Memory B cell (primary cell): ENCODE measurements at places on chromosomes 11 and 22.

GRCh38 chr22:29848111-29848510 lies 10.0 kb upstream of the ASCC2 start:
- DNase-seq: no peak

DNA sequence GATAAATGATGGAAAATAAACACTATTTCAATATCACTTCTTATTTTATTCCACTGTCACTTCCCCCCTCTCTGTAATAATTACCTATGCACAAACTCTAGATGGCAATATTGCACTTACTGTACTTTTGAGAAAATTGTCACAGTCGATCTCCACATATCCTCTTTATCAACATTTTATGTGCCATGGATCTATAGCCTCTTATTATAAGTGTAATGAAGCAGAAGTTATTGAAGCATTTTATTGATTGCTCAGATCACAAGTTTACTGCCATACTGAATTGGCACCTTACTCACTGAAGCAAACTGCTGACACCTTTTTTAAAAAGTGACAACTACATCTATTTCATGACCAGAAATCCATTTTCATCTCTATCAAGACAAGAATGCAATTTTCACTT lies 133.4 kb downstream of the DCDC1 start:
- no peak for DNase-seq

DNA sequence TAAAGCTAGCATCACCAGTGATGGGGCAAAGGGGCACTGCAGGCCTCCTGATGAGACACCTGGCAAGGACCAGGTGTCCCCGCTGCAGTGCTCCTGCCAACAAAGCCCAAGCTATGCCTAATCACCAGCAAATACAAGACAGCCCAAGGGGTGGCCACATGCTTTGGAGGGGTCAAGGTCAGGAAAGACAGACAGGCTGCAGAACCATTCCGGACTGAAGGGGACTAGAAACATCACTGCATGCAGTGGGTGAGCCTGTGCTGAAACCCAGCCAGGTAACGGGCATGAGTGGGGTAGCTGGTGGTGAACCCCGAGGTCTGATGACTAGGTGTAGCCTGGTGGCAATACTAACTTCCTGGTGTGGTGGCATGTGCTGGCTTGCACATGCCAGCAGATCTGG lies 111.1 kb downstream of the MED15 start:
- DNase-seq: no peak

DNA sequence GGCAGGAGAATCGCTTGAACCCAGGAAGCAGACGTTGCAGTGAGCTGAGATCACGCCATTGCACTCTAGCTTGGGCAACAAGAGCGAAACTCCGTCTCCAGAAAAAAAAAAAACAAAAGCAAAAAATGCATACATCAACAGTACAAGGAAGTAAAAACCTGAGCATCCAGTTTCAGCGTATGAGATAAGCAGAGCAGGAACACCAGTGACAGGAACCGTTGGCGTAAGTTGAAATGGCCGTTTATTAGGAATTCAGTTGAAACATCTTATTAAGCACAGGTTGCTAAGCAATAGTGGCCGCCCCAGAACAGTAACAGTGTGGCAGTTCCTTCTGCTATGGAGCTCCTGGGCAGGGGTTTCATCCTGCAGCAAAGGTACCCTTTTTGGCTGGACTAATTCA lies 4.0 kb upstream of the L3MBTL2 start:
- no peak for DNase-seq

GRCh38 chr11:46456269-46457001 lies 64.9 kb upstream of the CHRM4 start:
- DNase-seq: no peak

DNA sequence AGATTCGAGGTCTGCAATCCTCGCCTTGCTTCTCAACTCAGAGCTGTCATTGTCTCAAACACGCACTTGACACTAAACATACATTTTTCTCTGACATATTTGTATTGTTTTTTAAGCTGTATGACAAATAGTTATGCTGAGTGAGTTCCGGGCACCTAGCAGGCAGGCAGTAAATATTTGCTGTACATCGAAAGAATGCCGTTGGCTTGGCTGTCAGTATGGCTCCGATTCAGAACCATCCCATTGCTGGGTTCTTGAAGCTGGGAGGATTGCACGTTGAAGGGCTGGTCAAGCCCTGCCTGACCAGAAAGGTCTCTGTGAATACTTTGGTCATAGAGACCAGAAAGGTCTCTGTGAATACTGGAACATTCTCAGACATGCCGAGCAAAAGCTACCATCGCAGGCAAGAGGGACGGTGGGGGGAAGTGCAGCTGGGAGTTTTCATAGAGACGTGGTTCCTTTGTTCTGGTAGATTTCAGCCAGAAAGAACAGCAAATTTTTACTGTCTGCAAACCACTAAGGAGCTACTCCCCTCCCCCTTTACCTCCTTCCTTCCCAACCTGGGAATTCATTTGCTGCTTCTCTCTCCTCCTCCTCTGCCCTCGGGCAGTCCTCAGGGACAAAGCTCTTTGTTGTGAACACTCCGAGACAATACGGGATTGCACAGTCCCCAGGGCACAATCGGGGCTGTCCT lies 202.2 kb upstream of the SORL1-AS1 start:
- peak; percentile 0 for DNase-seq

DNA sequence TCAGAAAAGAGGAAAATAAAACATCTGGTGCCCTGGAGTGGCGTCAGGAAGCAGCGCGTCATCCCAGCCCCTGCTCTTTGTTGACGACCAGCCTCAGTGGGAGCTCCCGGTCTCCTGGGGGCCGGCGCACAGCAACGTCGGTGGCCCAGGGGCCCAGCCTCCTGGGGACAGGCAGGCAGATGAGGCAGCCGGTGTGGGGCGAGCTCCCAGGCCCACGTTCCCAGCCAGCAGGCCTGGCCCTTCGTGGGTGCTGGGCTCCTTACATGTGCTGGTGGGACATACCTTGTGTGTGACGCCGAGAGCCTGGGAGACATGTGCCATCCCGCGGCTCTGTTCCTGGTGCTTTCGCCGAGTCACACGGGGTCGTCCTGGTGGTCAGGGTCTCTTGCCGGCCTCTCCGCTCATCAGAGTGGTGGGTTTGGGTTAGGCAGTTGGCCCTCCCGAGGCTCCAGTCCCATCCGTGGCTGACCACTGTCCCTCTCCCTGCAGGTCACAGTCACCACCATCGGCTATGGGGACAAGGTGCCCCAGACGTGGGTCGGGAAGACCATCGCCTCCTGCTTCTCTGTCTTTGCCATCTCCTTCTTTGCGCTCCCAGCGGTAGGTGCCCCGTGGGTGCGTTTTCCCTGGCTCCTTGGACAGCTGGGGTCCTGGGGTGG lies 116.7 kb downstream of the KCNQ1OT1 start:
- peak; percentile 10 for DNase-seq

- no peak for DNase-seq
These were observed 18.4 kb upstream of the CTSC start for GRCh38 chr11:88355887-88356286.

- DNase-seq: no peak
These were observed 186.6 kb upstream of the MTNR1B start for GRCh38 chr11:92782806-92783205.

DNA sequence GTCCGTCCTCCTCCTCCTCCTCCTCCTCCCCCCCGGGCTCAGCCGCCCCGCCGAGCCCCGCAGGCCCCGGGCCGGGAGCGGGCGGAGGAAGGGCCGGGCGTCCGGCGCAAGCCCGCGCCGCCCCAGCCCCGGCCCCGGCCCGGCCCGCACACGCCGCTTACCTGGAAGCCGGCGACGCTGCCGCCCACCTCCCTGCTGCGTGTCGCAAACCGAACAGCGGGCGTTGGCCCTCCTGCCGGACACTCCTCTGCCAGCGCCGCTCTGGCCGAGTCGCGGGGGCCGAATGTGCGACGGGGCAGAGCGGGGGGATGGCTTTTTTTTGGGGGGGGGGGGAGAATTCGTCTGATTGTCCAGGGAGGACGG lies 1.1 kb downstream of the IGF2 start:
- DNase-seq: no peak

DNA sequence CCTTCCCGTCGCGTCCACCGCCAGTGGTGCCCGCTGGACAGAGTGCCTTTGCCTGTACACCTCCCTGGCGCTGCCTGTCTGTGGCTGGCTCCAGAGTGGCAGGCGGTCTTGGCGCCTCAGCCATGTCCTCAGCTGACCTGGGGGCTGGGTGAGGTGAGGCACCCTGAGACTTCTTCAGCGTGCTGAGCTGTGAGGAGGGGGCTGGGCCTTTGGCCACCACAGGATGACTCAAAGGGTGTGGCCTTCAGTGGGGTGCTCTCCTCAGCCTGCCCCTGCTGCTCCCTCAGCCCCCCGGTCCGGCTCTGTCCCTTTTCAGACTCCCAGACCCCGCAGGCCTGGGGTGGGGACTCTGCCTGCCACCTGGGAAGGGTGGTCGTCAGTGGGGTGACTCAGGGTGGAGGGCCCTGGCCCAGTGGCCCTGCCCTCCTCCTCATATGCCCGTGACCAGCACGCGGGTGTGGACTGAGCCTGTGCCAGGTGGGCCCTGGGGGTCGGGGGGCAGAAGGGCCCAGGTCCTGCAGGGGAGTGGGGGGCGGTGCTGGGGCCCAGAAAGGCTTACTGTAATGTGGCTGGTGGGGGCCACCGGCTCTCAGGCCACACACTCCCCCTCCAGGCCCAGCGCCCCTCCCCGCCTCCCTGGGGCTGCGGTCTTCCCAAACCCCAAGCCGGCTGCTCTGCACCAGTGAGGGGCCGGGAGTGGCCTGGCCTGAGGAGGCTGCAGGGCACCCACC lies 15.9 kb downstream of the CRELD2 start:
- DNase-seq: no peak

DNA sequence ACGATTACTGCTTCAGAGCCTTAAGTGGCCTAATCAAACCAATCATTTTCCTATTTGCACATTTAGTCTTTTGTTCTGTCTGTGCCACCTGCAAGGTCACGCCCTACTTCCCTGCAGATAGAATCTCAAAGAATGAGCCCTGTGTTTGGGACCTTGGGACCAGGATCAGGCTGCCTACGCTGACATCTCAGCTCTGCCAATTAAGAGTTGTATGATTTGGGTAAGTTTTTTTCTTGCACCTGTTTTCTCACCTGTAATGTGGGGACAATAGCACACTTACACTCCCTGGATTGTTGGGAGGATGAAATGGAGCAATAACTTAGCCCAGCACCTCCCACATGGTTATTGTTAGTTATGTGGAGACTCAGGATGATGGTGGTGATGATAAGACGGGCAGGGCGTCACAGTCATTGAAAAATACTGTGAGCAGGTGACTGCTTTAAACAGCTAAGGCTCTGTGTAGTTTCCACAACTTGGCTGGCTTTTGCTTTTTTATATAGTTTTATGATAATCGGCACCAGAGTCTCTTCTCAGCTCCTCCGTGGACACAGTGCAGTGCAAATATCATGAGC lies 155.0 kb downstream of the ADAMTS15 start:
- no peak for DNase-seq

DNA sequence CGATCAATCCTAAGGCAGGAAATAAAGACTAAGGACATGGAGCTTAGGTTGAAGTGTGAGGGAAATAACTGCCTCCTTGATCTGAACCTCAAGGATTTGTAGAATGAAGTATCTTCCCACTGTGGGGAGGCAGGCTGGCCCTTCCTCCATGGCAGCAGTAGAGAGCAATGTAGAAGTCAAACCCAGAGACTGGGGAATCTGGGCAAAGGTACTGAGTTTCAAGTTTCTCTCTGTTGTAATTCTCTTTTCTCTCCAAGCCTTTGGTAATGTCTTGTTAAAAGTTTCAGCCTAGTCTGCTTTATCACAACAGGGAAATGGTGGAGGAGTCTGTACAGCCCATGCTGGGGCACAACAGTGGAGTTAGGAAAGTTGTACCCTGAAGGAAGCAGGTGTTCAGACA lies 49.5 kb downstream of the ADM start:
- no peak for DNase-seq

DNA sequence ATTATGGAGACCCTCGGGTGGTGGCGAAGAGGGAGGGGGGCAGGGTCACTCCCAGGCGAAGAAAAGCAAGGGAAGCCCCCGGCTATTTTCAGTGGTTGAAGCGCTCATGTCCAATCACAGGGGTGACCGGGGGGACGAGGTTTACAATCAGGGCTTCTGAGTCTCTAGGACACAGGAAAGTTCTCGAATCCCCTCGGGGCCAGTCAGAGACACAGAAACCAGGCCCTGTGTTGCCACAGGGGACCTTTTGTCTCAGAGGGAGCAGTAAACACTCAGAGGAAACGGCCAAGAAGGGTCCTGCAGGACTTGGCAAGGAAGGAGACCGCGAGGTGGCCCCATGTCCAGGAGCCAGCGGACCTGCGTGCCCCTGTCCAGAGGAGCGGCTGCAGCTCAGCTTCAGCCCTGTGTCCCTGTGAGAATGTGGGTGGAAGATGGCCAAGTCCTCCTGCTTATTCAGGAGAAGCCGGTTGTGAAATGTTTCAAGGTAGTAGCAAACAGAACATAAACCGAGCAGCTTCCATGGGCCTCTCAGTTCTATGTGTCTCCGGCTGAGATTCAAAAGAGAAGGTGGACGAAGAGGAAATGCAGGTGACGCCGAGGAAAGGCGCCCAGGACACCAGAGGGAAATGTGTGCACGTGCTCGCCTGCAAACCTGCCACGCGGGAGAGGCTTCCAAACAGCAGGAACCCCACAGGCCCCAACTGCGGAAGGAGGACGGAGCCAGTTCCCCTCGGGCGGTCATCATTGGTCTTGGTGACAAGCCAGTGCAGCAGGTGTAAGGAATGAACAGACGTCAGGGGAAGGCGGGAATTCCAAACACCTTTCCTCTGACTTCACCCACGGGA lies 357.6 kb downstream of the BRD1 start:
- DNase-seq: no peak

DNA sequence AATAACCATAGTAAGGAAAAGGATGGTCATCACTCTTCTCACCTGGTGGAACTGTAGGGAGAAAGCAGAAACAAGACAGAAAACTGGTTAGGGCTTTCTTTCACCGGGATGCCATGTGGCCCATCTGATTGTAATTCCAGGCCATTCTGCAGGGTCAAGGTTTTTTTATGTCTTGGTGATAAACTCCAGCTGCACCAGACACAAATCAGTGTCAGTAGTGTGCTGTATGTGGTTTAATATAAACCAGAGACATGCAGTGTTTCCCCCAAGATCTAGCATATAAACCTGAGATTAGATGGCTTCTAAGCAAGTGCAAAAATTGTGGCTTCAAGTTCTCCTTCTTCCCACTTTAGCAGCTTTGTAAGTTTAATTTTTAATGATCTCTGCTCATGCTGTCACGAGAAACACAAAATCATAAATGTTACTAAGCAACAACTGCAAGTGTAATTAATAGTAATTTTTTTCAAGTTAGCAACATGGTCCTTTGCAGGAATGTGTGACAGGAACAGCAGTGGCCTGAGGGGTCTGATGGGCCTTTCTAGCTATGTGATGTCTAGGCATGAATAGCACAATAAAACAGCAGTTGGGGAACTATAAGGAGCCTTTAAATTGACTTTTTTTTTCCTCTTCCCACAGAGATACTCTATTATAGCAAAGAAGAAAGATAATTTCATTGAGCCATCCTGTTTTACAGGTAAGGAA lies 41.6 kb downstream of the BDNF start:
- no peak for DNase-seq

DNA sequence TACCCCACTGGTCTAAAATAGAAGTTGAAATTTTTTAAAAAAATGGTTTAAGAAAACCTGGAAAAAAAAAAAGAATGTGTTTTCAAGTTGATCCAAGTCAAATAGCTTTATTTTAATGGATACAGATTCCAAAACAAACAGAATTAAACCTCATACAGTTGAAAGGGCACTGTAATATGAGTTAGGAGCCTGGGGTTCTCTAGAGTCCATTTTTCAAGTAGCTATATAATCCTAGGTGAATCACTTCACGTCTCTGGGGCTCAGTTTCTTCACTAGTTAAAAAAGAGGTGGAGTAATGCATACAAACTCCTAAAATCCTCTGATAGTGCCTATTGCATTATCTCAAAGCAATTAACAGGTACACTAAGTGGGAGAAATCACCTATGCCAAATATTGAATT lies 132.9 kb downstream of the BBOX1 start:
- no peak for DNase-seq

GRCh38 chr11:926341-926916 lies 759 bp downstream of the AP2A2 start:
- DNase-seq: no peak

- no peak for DNase-seq
These were observed 487 bp upstream of the LIPT2 start for GRCh38 chr11:74493791-74494630.
